MCF 10A (cell line): ENCODE measurements at places on chromosomes 4 and X. TPM values are rescaled to one million over a fixed set of nuclear protein-coding genes. Genes with fewer than 3 reads are reported as not detected.

Gene MFAP3L
- 4.1 and 7.7 TPM in 2 replicates for total RNA-seq

Gene BMP15
- total RNA-seq = not detected in 2 replicates

Gene CPEB2
- total RNA-seq = 13.8 and 21.8 TPM in 2 replicates

Gene LEF1
- 2.0 and 3.0 TPM in 2 replicates for total RNA-seq

Gene TRAM1L1
- 0.75 and 0.76 TPM in 2 replicates for total RNA-seq

Gene SLC25A31
- total RNA-seq = not detected in 2 replicates

Gene PGAM4
- not detected in 2 replicates for total RNA-seq
